Lung (tissue), 17 donors: ENCODE measurements at places on chromosomes 4 and X.
A peak's percentile ranks its signal among the peaks of the same experiment; 100 is the strongest.

DNA sequence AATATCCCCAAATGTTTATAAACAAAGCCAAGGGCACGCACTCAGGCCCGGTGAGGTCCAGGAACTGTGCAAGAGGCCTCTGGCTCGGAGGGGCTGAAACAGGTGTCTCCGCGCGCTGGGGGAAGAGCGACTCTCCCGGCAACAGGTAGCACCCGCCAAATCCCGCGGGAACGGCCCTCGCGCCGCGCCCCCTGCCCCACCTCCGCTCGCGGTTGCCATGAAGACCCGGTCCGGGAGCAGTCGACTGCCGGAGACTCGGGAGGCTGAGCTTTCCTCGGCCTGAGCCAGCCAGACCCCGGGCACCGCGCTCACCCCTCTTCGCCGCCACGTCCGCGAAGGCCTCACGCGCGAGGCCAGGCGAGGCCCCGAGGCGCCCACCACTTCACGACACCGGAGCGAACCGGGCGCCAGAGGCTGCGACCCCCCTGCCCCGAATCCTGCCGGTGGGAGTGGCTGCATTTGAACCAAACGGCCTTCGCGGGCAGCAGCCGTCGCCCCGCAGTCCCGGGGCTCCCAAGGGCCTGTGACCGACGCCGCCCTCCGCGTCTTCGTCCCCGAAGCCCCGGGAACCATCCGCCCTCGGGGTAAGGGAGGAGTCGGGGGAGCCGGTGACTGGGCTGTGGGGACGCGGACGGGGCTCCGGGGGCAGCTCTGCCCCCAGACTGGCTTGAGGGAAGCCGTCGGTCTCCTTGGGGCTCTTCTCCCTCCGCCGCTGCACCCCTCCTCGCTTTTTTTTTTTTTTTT lies at the start of gene NSUN7:
Gene NSUN7 (plus strand): TSS at position 239 of the 744 bp plus-strand sequence. CDS start 739 bp downstream, outside the sequence.
- DNase-seq: peak; percentile 78

GRCh38 chr4:75916091-75916661 lies 13.9 kb upstream of the PPEF2 start:
- peak; percentile 37 for DNase-seq

GRCh38 chr4:67049446-67049845 lies 495.9 kb downstream of the CENPC start:
- DNase-seq: no peak

GRCh38 chr4:178316211-178316610 lies 874.0 kb upstream of the AGA start:
- DNase-seq: peak; percentile 2

DNA sequence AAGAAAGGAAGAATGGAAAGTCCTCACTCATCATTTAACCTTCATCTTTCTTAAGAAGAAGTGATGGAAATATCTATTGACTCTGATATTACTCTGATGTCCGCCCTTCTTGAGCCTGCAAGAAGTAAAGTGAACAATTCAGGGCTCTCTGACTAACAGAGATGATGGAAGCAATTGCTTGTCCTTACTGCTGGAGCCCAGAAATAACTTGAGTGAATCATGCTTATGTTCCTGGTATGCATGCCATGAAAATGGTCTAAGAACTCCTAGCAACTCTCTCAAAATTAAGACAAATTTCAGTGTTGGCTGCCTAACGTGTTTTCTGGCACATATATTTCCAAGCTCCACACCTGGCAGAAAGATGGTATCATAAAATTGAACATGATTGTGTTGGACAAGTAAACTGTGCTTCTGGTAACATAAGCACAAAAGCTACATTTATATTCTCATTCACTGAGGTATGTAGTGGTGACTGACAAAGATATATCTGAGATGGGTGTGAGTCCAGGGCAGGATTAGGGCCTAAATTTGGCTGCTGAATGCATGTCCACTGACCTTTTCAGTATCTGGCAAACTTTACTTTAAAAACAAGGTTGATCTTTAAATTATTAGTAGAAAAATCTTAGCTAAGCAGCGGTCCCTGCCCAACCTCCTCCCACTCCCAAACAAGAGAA lies 109.2 kb upstream of the OTUD4 start:
- no peak for DNase-seq

GRCh38 chrX:153967536-153968224 lies 3.9 kb downstream of the HCFC1 start:
- no peak for DNase-seq

DNA sequence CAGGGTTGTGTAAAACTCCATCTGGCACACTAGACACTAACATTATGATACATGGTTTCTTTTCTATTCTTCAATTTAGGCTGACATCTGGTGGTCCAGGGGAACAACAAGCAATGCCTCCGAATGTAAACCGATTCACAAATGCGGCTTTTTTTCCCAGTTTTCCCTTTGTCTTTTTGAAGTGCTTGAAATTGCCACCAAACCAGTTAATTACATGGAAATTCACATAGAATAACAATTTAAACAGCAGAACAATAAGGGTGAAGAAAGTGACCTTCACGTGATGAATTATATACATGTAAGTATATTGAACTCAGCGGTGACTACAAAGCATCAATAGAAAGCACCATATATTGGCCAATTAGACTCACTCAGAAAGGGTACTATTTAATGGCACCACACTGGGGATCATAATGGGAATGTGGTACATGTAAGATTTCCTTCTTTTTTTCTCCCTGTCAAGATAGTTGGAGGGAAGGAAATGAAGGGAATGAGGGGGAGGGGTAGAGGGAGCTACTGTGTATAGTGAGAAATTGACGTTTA lies 103.9 kb downstream of the MMRN1 start:
- DNase-seq: peak; percentile 39

- DNase-seq: peak; percentile 32
Observed at GRCh38 chr4:90852237-90852636, 725.0 kb downstream of the CCSER1 start.

DNA sequence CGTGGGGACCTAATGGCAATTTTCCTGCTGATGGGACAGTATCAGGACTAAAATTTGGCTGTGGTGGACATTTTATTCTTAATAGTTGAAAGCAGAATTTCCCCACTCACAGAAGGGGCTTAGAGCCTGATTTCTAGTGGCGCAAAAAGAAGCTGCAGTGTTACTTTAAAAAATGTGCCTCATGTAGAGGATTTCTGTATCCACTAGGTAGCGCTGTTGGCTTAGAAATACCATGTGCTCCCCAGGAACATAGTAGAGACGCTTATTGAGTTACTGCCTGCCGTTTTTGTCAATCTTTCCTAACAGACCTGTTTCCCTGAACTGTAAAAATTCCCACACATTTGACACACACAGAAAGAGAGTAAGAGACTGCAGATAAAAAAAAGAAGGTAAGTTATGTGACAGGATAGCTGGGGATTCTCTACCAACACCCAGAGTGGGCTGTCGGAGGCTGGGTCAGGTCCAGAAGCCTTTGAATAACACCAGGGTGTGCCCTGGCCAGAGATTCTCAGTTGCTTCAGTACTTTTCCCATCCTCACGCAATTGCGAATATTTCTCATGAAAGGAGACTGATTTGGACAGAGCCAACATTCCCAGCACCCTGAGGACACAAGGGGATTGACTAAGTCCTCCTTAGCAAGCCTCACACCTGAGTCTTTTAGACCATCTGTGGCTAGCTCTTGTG lies 88.4 kb downstream of the ZXDA start:
- peak; percentile 71 for DNase-seq

DNA sequence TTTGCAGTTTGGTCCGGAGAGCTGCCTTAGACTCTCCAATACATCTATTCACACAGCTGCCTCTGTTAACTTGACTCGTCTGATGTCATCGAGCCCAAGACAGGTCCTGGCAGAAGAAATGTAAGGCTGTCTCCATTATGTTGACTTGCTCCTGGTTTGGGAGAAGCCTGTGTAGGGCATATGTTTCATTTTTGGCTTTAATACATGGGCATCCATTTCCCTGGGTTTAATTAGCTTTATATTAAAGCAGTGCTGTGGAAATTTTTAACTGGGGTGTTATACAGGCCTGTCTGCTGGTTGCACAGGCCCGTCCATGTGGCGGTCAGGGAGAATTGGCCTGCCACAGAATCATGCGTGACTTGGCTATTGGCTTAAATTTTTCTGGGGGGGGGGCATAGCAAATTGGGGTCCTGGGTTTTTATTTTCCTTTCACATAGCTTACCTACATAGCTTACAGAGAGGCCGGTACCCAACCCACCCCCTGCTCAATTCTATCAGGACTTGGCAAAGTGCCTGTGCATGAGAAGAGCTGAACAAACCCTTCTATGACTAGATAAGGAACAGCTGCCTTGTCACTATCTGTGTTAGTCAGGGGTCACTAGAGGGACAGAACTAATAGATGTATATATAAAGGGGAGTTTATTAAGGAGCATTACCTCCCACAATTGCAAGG lies 123.5 kb upstream of the WDR1 start:
- peak; percentile 70 for DNase-seq

- no peak for DNase-seq
Observed at GRCh38 chr4:182745237-182745636, 171.9 kb downstream of the DCTD start.

- DNase-seq: no peak
Observed at GRCh38 chr4:144627663-144628076, 18.3 kb upstream of the HHIP start.

GRCh38 chr4:159791334-159791733 lies 688.5 kb downstream of the RAPGEF2 start:
- no peak for DNase-seq

GRCh38 chr4:1170976-1171310 lies 1.4 kb downstream of the SPON2 start:
- DNase-seq: no peak

GRCh38 chr4:55512922-55513571 lies 33.7 kb downstream of the CLOCK start:
- no peak for DNase-seq

DNA sequence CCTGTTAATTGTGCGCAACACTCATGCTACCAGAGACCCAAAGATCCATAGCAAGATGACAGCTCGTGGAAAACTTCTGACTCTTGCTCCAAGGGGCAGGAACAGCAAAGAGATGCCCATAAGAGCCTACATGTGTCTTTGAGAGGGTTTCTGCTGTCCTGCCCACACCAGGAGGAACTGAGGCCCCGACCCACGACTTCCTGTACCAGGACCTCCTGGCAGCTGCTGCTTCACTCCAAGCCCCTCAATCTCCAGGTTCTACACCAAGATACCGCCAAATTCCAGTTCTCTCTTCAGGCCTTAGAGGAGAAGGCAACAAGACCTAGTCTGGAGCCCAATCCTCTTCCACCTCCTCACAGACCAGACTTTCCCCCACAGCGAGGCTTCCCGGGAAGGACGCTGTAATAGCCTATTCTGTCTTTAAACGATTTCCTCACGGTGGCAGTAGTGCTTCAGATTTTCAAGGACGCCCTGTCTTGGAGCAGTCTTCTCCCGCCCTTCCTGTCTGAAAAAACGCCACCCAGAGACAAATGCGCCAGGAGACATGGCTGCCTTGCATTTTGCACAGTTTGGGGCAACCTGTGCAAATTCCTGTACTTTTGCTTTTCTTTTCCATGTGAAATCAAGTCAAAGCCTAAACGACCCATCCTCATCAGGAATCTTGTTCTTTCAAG lies 230.2 kb upstream of the STK26 start:
- DNase-seq: peak; percentile 94

DNA sequence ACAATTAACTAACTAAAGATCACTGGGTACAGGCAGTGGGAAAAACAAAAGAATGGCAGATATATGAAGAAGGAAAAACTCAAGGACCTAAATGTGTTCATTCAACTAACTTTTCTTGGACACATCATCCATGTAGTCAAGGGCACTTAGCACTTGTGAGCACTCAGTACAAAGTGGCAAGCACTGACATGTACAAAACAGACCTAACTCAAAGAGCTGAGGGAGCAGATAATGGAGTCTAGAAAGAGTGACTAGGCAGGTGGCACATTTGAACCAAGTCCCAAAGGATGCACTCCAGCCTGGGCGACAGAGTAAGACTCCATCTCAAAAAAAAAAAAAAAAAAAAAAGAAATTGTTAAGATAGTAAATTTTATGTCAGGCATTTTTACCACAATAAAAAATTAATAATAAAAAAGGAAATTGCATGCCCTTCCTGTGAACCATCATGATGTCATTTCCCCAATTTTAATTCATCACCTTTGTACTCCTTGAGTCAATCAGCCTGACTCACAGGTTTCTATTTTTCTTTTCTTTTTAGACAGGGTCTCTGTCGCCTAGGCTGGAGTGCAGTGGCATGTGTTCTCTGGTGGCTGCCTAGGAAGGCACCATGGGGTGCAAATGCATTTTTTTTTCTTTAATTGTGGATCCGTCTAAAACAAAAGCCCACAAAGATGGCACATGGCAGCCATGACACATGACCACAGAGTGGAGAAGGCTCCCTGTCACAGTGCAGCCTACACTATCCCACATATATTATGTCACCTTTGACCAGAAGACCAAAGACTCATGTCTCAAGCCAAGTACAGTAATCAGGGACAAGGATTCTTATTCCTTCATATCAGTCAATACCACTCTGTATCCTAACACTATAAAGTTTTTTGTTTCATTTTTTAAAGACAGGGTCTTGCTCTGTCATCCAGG lies 91.9 kb downstream of the CHST7 start:
- no peak for DNase-seq

DNA sequence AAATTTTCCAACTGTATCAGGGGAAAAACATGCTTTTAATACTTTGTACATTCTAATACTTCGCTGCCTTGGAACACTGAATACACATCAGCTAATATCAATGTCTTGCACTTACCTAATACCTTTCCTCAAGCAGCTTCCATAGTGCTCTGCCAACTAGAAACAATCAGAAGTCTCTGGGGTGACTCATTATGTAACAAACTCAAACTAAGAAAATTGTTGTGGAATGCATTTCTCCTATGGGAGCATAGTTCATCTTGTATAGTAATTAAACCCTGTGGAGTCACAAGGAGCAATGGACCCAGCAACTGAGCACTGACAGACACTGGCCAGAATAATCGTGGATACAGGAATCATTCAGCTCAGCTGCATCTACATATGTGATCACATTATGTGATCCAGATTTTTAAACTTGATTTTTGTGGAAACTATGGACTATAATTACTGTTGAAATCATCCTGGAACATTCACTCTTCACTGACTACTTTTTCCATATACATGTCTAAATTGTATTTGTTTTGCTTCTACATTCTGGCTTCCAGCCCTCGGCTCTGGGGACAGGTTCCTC lies 496.9 kb downstream of the TMA16 start:
- DNase-seq: no peak

DNA sequence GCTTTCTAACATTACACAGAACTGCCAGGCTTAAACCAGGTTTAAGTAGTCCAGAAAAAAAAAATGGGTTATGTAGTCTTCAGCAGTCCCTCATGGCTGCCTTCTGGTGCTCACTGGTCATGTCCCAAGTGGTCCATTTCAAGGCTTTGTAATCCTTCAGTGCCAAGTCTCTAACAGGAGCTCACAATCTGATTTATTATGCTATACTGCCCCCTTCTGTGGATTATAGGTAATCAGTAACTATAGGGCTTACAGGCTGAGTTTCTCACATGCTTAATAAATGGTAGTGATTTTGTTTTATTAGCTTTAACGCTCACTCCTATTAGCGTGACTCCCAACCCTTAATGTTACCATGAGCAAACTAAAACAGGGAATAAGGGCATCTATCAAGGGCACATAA lies 92.5 kb upstream of the EDA2R start:
- peak; percentile 3 for DNase-seq

- DNase-seq: peak; percentile 54
Observed at GRCh38 chrX:20767346-20767745, 500.6 kb upstream of the RPS6KA3 start.
